ENCODE measurements at places on chromosomes 1 and 21.

GRCh38 chr1:204110894-204111633, 38.1 kb downstream of the SOX13 start:
- DNase-seq, result no peak

GRCh38 chr1:247531937-247532336, 4.3 kb downstream of the OR2C3 start:
- DNase-seq, result no peak

- no peak for DNase-seq
These were observed 1010.3 kb downstream of the AMY1C start for GRCh38 chr1:104760017-104760416.

DNA sequence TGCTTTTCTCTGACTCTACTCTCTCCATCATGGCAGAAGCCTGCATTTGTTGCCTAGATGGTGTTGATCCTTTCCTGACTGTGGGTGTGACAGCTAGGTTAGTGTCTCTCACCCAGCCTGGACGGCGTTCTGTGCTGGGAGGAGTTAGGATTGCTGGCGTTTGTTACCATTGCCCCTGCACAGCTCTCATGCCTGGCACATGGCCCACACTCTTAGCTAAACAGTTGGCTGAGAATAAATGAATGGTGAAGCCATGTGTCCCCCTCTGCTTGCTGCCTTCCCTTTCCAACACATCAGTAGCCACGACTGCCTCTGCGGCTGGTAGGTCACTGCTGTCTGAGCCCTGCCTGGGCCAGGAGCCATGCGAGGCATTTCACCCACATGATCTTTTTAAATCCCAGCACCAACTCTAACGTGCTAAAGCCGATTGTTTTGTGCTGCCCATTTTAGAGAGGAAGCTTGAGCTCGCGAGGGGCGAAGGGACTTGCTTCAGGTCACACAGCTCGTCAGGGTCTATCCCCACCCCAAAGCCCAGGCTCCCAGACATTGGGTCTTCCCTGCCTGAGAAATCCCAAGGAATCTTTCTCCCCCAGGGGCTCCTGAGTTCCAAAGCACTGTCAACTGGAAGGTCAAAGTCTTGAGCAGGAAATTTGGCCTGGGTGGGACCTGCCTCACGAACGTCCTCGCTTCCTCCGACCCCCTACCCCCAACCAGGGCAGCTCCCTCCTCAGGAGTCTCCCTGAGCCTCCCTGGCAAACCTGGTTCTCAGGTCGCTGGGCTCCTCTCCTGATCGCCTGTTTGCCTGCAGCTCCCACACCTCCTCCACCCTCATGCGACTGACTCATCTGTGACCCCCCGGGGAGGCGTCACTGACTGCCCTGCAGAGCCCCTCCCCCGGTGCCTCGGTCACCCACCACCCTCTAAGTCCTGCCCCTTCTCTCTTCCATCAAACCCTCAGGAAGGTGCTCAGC, 271.7 kb upstream of the C1orf174 start:
- no peak for DNase-seq

- DNase-seq, result no peak
These were observed 2.0 kb downstream of the CSRP1 start for GRCh38 chr1:201504799-201505502.

DNA sequence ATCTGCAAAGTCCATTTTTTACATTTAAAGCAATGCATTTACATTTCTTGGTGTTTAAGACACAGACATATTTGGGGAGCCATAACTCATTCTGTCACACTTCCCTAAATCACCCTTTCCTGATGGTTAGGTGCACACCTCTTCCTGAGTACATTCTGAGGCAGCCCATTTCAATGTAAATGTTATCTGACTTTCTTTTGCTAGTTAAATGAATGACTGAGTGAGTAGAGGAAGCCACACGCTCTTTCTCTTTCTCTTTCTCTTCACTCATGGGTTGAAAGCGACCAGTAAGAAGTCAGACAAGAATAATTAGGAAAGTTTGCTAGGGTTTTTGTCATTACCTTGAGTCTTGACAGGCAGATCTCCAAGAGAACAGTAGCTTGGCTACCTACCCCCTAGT, 143.1 kb downstream of the S1PR1 start:
- no peak for DNase-seq

- no peak for DNase-seq
These were observed at the start of gene FMO3 for GRCh38 chr1:171090604-171091003. Gene FMO3 (plus strand): TSS chr1:171090905. CDS start chr1:171092659, 1,754 bp downstream.

- DNase-seq, result no peak
These were observed 8.7 kb upstream of the TTF2 start for GRCh38 chr1:117051224-117052064.

DNA sequence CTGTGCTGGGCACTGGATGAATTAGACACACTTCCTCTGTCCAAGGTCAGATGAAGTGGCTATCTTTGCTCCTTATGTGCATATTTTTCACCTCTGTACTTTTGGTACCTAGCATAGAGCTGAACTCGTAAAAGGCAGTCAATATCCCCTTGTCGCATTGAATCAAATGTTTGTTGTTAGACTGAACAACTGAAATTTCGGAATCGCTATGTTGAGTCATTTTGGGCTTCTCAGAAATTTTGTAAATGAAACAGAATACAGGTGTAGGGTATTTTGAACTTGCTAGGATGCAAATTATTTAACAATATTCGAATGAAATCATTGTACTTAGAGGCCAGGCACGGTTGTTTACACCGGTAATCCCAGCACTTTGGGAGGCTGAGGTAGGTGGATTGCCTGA, 48.0 kb downstream of the PDE4B start:
- DNase-seq, result no peak

DNA sequence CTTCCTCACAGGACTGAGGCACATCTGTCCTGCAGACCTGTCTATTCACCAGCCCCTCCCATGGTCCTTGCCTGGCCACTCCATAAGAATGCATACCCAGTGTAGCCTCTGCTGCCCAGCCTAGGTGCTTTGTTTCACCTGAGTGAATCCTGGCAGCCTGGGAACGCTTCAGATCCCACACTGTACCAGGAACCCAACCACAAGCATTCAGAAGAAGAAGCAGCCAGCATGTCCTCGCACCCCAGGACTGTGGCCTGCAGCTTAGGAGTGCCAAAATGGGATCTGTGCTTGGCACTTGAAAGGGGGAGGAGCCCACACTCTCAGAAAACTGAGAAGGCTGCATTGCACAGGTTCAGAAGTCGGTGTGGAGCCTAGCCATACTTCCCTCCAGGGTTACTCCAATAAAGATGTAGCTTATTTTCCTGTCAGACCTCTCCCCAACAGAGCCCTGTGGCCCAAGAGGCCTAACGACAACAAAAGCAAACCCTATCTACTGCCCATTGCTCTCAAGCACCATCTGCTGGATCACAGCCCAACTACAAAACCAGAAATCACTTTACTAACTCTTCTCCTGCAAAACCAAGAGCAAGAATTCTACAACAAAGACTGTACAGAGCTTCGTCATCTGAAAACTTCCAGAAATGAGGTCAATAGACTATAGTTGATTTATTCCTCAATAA, 923.1 kb upstream of the NEGR1 start:
- no peak for DNase-seq

GRCh38 chr1:186099336-186100104, 275.5 kb downstream of the TPR start:
- no peak for DNase-seq

DNA sequence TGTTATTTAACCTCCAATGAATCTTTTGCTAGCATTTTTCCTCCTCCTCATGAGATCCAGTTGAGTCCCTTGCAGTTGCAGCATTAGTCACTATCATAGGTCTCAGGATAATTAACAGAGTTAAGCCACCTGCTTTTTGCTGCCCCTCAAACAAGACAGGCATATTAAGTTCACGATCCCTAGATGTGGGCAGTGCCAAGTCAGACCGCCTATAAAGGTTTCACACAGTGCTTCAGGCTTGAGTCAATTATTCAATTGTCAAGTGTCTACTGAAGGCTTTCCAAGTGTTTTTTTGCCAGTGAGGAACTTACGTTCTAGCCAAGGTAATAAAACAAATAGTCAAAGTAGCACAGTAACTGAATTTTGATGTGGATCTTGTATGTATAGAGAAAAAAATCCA, 175.0 kb downstream of the DAB1 start:
- DNase-seq, result no peak

DNA sequence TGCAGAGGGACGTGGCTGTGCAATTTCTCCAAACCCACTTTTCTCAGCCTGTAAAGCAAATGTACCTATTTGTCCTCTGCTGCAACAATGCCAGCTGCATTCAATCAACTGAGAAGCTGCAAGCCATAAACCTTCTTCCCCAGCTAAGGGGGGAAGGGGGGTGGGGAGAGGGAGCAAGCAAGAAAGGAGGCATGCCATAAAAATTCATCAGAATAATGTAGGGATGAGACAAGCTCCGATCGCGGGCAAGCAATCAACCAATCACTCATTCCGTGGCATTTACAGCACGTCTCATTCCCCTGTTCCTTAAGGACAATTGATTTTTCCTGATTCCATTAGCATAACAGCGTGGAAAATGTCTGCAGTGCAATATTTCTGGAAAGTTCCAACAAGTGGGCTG, 144.8 kb downstream of the DMRTA2 start:
- no peak for DNase-seq

DNA sequence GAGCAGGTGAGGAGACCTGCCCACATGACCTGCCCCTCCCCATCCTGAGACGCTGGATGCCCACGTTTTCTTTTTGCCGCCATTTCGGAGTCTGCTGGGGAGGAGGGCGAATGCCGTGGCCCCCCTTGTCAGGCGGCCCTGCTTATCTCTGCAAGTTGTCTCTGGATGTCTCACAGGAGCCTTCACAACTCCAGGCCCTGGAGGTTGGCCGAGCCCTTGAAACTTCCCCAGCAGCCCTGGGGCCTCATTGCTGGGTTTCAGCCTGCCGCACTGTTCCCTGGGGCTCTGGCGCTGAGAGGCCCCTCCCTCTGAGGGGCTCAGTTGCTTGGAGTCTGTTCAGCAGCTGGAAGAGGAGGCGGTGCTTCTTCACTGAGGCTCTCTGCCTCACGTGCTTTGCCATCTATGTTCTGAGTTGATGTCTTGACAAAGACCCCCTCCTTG, 29.8 kb upstream of the ZBTB21 start:
- no peak for DNase-seq

DNA sequence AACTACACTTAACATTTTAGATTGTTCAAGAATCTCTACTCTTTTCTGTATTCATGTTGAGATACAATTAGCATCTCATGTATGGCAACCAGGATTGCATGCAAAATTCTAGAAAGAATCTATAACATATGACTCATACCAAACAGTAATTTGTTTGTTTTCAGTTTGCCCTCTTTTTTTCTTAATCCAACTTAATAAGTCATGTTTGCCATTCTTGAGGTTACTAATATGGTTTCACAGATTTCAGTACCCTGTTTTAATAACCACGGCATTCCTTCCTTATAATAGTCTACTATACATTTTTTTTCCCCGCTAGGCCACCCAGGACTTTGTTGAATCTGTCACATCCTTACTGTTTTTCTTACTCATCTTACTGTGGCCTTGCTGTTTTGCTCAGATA, 140.8 kb downstream of the FMN2 start:
- no peak for DNase-seq

DNA sequence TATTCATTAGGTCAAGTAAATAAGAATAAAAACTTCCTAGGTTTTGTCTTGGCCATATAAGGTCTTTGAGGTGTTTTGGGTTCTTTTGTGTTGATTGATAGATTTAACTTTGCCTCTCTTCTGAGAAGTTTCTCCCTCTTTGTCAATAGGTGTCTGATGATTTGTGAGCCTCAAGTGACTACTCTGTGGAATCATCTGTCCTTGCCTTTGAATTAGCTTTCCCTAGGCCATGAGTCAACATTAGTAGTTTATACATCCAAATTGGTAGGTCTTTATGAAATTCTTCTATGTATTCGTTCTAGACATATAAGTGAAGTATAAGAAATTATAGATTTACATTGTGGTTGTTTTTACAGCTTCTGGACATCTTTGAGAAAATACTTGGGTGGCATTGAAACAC, 864.4 kb downstream of the USP25 start:
- no peak for DNase-seq

DNA sequence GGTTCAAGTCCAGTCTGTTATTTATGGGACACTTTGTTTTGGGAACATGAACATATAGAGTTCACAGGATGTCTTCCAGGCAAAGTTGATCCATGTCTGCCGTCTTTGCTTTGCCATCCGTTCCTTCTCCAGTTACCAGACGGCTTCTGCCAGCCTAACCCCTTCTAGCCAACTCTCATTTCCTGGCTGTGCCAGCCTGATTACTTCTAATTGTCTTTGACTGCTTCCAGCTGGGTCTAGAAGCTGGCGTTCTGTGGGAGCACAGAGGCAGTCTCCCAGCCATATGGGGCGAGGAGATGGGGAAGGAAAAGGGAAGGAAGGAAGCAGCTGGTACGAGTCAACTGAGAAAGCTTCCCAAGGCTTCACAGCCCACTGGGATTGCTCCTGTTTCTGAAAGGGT, 3.1 kb upstream of the HUNK start:
- DNase-seq, result no peak

- no peak for DNase-seq
These were observed 12.0 kb downstream of the AKT3 start for GRCh38 chr1:243837907-243838535.

- no peak for DNase-seq
These were observed 79.5 kb upstream of the VAMP3 start for GRCh38 chr1:7691576-7691975.

GRCh38 chr21:14562959-14563358, 16.8 kb upstream of the SAMSN1 start:
- DNase-seq, result no peak

GRCh38 chr1:214384373-214385079, 103.6 kb downstream of the SMYD2 start:
- DNase-seq, result no peak

DNA sequence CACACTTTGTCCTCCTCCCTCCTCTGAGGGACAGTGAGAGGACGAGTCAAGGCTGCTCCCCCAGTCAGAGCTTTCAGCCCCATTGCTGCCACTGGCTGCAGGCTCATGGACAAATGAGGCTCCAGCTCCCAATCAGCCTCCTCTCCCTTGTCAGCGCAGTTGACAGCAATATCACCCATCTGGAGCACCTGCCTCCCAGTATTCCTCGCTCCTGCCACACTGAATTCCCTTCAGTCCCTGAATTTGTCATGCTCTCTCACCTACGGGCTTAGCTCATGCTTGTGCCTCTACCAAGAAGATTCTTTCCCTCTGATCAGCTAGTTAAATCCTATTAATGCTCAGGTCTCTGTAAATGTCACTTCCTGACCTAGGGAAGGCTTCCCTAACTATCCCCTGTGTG, 54.4 kb upstream of the SYT6 start:
- no peak for DNase-seq

- DNase-seq, result no peak
These were observed 45.8 kb upstream of the S1PR1 start for GRCh38 chr1:101191049-101191448.

DNA sequence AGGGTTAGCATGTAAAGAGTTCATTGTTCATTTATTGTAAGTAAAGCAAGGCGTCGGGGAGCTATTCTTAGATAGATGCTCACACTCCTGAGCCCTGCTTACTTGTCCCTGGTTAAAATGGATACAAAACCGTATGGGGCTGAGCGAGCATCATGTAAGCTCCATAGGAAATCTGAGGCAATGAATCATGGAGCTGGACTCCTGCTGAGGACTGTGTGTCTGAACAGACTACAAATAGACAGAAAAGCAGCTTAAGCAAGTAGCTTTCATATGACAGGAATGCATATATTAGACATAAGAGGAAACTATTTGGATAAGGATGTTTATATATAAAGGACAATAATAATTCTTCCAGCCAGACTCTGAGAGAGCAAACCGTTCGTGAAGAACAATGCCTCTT, 604.9 kb upstream of the PTBP2 start:
- DNase-seq, result no peak
